ENCODE measurements at places on chromosomes 1 and 21.

GRCh38 chr1:74714429-74715235 is 18.2 kb downstream of the CRYZ start:
- DNase-seq: no peak

DNA sequence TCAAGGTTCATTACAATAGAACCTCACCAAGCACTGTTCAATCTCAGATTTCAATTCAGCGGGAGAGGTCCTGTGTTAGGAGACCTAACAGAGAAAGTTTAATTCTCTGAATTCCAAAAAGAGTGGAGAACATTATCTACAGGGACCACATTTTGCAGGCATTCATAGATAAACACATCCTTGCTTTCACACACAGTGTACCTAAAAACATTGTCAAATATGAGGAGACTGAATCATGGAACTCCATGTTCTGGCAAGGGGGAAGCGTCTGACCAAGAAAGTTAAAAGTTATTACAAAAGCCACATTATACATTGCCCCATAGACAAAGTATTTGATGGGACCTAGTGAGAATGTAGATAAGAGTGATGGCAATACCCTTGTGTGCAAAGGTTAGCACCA is 21.1 kb upstream of the PPP1R15B start:
- DNase-seq: no peak

- DNase-seq: no peak
Measured at GRCh38 chr1:118947790-118948189, 40.4 kb downstream of the TBX15 start.

GRCh38 chr21:42514883-42515228 is 1.2 kb downstream of the SLC37A1 start:
- no peak for DNase-seq
